ENCODE measurements at places on chromosomes 2 and 18.

- DNase-seq = peak; percentile 86
Measured at GRCh38 chr2:45743531-45744396, 92.3 kb downstream of the PRKCE start.

DNA sequence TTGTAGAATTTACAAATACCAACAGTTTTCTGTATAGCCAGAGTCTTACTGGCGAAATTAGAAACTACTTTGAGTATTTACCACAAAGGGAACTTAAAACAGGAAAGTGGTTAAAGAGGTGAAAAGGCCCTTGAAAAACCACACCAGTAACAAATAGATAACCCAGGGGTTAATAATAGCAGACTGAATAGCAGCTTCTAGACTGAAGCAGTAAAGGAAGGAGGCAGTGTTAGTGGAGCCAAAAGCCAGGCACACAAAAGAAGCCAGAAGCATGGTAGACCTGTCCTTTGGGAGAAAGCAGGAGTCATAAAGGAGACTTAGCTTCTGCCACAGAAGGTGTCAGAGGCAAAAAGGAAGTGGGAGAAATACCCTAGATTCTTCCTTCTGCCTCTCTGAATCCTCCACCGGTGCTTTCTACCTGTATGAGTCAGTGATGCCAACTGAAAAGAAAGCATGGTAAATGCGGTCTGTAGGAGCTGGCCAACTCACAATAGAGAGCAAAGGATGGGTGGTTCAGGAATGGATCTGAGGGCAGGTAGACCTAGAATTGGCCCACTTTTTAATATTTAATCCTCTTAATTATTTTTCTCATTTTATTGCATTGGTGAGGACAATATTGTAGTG is 97.3 kb downstream of the ARL6IP6 start:
- no peak for DNase-seq

GRCh38 chr2:130823886-130824491 is 12.7 kb upstream of the ARHGEF4 start:
- DNase-seq = no peak

DNA sequence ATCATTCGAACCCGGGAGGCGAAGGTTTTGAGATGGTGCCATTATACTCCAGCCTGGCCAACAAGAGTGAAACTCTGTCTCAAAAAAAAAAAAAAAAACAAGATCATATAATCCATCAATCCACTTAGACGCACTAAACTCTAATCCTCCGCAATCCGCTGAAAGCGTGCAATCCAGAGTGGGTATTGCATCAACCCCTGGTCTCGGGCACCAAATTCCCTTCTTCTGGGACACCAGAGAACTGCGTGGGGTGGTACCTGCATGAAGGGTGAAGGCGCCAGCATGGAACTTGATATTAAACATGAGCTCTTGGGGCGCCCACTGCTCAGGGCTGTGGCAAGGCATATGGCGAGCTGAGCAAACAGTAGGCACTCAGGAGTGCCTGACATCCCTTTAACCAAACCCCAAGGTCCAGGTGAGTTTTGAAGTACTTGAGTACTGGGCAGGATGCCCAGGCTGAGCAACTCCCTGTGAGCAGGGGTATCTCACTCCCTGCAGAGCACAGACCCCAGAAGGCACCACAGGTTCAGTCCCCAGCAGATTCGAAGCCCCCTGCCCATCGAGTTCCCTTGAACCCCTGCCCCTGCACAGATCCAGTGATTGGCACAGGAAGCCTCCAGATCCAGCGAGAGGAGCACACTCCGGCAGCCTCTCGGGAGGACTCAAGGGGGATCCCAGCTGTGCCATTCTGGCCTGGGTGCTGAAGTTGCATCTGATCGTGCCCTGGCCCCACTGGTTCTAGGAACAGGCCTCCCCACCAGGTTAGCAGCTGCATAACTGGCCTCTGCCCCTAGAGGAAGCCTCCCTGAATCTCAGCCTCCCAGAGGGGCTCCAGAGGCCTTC is 8.0 kb downstream of the ALPI start:
- DNase-seq = no peak

DNA sequence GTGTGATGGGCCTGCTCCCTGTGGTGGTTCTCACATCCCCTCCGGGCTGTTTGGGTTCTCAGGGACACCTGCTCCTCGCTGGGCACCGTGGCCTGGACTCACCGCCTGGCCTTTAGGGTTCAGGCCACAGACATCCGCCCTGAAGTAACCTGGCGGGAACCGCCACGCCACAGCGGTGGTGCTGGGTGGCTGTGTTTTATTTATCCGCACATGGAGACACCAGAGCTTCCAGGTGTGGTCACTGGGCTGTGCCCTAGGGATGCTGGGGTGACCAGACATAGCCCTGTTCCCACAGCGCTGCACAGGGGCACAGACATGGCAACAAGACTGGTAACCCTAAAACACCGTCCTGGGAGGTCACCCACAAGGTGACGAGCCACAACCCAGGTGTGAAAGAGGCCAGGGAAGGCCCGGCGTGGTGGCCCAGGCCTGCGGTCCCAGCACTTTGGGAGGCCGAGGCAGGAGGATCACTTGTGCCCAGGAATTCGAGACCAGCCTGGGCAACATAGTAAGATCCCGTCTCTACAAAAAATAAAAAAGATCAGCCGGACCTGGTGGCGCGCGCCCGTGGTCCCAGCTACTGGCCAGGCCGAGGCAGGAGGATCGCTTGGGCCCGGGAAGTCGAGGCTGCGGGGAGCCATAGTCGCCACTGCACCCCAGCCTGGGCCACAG is 649 bp upstream of the HSBP1L1 start:
- no peak for DNase-seq

DNA sequence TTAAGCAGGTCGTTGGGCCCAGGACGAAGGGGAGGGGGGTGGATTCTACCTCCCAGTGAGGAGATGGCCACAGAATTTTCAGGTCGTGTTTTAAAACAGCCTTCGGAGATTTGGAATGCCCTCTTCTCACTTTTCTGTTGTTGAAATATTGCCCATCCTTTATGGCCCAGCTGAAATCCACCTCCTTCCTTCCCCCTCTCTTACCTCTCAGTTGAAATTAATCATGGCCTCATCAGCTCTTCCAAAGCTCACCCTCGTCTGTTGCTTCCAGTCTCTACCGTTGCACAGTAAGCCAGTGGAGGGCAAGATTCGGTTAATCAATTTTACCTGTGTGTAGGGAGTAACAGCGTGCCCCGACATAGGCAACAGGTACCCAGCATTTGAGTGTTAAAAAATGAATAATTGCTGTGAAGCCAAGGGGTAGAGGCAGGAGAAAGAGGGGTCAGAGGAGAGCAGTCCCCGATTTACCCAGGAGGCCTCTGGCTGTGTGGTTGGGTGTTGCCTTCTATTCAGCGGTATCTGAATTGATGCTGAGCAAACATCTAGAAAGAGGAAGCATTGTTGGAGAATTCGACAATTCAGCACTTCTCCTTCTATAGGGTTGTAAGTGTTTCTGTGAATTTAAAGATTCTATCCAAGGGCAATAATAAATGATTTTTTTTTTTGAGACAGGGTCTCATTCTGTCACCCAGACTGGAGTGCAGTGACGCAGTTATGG is 8.6 kb upstream of the PDIA6 start:
- no peak for DNase-seq

Measured in femur (tissue), 1 donor.